Stimulated activated CD4-positive, alpha-beta T cell treated with anti-CD3 and anti-CD28 coated beads, Interleukin-4, amount 100 ng/mL, for 4 hours (primary cell): ENCODE measurements at places on chromosomes 2 and 18.

- no peak for DNase-seq
These were observed 195.7 kb downstream of the CDH20 start for GRCh38 chr18:61528961-61529360.

DNA sequence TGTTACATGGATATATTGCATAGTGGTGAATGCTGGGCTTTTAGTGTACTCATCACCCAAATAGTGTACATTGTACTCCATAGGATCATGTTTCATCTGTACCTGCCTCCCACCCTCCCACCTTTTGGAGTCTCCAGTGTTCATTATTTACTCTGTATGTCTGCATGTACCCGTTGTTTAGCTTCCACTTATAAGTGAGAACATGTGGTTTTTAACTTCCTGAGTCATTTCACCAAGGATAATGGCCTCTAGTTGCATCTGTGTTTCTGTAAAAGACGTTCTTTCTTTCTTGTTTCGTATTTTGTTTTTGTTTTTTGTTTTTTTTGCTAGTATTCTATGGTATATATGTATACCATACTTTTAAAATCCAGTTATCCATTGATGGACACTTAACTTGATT lies 107.5 kb downstream of the MSTN start:
- DNase-seq = no peak

DNA sequence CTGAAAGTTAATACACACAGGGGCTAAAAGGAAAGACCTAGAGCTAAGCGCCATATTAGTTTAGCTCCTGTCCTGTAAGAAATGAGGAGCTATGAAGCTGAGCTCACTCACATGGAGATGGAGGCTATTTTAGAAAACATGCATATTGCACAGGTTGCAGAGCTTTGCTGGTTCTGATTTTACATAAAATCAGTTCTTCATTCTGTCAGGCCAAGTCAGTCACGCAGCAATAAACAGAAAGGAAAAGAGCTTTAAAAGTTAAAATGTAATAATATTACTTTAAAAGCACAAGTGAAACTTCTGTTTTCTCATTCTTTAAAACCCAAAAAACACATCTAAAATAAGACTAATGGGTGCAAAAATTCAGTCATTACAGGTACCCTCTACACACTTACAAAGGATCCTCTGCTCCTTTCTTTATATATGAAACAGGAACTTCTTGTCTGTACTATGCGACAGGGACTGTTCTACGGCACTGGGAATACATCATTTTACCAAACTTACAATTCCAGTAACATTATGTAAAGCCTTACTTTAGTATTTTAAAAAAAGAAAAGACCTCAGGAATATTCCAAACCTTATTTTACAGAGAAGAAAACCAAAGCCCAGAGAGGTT lies 113.8 kb downstream of the THADA start:
- no peak for DNase-seq

DNA sequence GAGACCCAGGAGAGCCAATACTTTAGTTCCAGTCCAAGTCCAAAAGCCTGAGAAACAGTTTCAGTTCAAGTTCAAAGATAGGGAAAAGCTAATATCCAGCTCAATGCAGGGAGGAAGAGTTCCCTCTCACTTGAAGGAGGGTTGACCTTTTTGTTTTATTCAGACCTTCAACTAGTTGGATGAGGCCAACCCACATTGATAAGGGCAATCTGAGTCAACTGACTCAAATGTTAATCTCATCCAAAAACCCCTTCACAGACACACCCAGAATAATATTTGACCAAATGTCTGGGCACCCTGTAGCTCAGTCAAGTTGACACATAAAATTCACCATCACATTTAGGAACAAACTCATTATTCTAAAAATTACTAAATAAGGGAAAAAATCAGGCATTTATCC lies 246.8 kb downstream of the METTL4 start:
- DNase-seq = no peak

GRCh38 chr2:216880509-216881184 lies 20.8 kb upstream of the TNP1 start:
- no peak for DNase-seq

DNA sequence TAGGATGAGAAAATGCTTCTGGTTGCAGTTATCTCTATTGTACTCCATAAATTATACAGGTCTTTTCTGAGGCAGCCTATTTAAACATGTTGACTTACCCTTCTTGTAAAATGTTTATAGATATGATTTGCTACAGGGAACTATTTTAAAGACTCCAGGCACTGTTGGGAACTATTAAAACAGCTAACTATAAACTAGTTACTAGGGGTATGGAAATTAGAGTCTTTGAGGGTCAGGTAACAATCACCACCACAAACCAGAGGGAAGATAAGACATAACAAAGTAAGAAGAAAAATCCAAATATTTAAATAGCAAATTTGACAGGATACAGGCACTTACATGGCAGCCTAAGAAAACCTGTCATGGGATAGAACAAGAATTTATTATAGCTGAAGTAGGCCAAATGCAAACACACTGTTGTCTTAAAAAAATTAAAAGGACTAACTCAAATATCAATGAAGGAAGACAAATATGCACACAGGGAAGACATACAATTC lies 251.0 kb upstream of the CWC22 start:
- DNase-seq = no peak

GRCh38 chr2:128642821-128643220 lies 324.2 kb upstream of the HS6ST1 start:
- DNase-seq = no peak

- no peak for DNase-seq
These were observed 50.5 kb downstream of the SEPTIN10 start for GRCh38 chr2:109563288-109563687.

- DNase-seq = no peak
These were observed 476.3 kb upstream of the VWC2L start for GRCh38 chr2:213934560-213934959.

GRCh38 chr2:157326698-157327097 lies 1.1 kb upstream of the ERMN start:
- DNase-seq = no peak
